ENCODE measurements at places on chromosomes 7 and 10. TPM values are rescaled to one million over a fixed set of nuclear protein-coding genes. Genes with fewer than 3 reads are reported as not detected.

DNA sequence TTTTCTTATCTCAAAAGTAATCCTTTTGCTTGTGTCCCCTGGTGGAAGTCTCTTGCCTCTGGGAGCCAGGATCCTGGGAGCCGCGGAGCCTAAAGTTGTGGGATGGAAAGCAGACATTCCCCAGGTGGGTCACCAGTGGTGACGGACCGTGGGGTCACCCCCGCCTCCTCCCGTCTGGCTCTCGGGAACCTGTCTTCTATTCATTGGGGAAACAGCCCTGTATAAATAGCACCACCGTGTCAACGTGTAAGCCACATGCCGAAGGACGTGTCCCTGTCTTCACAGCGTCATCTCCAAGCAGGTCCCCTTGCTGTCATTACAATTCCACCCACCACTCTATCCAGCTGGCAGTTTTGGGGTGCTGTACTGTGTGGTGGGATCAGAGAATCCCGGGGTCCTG, 87.5 kb downstream of the ELFN1 start:
- DNase-seq = no peak

DNA sequence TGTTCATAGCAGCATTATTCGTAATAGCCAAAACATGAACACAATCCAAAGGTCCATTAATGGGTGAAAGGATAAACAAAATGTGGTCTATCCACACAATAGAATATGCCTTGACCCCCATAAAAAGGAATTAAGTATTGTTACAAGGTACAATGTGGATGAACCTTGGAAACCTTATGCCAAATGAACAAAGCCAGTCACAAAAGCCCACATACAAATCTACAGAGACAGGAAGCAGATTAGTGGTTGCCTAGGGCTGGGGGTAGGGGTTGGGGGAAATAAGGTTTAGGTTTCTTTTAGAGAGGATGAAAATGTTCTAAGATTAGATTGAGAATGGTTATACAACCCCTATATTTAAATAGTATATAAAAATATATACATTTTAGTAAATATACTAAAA, 34.8 kb downstream of the PIP4K2A start:
- no peak for DNase-seq

DNA sequence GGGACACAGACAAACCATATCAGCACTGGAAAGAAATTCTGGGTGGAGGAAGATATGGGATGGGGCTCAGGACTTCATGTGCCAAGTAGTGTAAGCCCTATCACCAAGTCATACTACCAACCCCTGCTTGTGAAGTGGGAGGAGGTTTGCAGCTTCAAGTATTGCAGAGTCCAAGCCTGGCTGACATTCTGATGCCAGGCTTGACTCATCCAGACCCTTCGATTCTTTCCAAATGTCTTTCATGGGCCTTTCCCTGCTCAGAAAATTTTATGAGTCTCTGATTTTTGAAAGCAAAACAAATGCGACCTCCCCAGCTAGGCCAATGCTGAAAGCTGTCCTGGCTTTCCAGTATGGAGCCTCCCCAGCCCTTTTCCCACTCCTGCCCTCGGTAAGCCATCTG, 45.1 kb upstream of the SMNDC1 start:
- peak; percentile 34 for DNase-seq

GRCh38 chr10:133476641-133476990, 22.9 kb downstream of the SCART1 start:
- DNase-seq = no peak

DNA sequence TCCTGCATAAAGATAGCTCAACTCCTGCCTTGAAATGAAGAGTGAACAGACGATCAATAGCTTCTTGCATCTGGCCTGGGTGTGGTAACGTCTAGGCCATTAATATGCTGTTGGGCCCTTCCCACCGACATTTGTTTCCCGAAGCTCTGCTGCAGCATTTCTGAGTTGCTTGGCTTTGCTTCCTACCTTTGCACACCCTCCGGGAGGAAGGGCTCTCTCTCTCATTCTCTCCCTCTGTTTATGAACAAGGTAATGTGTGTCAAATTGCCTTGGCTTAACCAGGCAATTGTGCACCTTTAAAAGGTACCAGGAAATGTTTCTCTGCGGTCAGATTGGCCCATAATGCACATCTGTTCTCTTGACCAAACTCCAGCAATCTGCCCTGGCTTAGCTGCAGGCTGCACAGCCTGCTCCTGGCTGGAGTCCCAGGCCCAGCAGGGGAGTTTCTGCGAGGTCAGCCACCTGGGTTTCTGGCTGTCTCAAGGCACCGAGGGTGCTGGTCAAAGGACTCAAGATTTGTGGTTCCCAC, 223.7 kb downstream of the SNX10 start:
- peak; percentile 87 for DNase-seq

GRCh38 chr7:92115821-92116220, 18.5 kb downstream of the CYP51A1 start:
- DNase-seq = no peak

INMT gene
- 0.03 TPM for total RNA-seq

NCF1 gene
- not detected for total RNA-seq

All from MG63 (cell line).